CD4-positive, alpha-beta T cell treated with Interleukin-21 for 1 hour (primary cell): ENCODE measurements at places on chromosomes 4 and X.

- no peak for DNase-seq
Observed at GRCh38 chr4:153191795-153192363, 12.4 kb upstream of the TRIM2 start.

DNA sequence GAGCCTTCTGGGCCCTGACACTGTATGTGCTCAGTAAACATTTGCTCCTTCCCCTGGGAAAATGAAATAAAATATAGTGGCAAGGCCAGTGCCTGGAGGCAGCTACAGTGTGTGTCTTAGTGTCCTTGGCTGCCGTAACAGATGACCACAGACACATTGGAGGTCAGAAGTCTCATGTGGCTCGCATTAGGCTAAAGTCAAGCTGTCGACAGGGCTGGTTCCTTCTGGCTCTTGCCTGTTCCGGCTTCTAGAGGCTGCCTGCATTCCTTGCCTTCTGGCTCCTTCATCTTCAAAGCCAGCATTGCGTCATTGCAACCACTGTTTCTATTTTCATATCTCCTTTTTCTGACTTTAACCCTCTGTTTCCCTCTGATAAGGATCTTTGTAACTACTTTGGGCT is 83.6 kb upstream of the STX18 start:
- DNase-seq = no peak

DNA sequence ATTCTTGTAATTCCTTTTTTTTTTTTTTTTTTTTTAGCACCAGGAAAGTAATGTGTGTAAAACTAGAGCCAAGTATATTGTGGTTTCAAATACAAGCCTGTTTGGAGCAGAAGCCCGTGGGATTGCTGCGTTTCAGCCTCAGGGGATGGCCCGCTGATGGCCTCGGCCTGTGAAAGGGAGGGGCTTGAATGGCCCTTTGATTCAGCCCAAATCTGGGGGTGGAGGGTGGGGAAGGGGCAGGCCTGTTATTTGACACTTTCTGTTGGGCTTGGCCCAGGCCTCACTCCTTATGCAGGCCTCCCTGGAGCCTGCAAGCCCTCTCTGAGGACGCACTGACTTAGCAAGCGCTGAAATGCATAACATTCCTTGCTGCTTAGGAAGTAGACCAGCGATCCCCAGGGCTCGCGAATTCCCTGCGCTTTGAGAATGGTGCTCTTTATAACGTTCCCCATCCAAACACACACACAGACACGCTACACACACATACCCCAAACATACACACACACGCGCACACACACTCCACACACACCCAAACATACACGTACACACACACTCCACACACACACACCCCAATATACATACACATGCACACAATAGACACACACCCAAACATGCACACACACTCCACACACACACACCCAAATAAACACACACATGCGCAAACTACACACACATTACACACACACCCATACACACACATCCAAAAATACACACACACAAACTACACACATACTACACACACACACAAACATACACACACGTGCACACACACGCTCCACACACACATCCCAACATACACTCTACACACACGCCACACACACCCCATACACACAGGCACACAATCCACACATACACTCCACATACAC is 29.6 kb downstream of the TLR10 start:
- no peak for DNase-seq

DNA sequence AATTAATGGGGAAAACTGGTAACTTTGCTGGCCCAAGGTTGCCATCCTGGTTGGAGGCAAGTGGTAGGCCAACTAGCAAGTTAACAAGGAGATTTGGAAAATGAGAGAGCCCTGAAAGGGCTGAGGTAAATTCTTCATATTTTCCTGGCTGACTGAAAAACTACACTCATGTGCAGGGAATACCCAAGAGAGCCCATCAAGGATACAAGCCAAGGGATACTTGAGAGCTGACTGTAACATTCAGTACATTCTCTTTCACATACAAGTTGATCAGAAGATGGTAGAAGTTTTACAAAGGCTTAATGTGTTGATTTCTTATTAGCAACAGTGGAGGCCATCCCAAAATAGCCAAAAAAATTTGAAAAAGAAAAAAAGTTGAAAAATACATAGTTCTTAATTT is 33.3 kb downstream of the IL2 start:
- DNase-seq = no peak

DNA sequence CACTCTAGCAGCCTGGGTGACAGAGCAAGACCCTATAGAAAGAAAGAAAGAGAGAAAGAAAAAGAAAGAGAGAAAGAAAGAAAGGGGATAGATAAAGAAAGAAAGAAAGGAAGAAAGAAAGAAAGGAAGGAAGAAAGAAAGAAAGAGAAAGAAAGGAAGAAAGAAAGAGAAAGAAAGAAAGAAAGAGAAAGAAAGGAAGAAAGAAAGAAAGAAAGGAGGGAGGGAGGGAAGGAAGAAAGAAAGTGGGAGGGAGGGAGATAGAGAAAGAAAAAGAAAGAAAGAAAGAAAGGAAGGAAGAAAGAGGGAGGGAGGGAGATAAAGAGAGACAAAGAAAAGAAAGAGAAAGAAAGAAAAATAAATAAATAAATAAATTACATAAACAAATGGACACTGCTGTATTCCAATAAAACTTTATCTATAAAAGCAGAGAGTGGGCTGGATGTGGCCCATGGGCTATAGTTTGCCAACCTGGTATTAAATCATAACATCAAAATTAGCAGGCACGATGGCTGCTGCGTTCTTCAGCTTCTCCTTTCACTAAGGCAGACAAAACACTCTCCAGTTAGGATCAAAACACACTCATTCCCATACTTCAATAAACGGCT is 165.0 kb downstream of the ZNF674 start:
- DNase-seq = no peak

DNA sequence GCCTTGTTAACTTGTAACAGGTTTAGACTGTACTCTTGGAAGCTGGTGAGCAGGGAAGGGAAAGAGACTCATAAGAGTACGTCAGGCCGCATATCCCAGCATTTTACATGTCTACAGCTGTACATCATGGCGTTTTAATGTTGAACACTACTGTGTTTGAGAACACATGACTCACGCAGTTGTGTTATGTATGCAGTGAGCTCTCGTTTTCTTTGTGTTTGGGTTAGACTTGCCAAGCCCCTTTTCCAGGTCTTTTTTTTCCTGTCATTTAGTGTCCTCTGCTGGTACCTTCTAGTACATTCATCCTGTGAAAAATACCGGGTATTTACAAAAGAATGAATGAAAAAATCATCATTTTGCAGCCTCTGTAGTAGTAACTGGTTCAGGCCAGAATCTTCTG is 35.3 kb downstream of the SMS start:
- DNase-seq = no peak

- peak; percentile 93 for DNase-seq
Observed at GRCh38 chr4:6782147-6782845, at the start of gene KIAA0232. KIAA0232 (plus strand) TSS chr4:6782727; CDS start chr4:6824454, 41,727 bp downstream.

DNA sequence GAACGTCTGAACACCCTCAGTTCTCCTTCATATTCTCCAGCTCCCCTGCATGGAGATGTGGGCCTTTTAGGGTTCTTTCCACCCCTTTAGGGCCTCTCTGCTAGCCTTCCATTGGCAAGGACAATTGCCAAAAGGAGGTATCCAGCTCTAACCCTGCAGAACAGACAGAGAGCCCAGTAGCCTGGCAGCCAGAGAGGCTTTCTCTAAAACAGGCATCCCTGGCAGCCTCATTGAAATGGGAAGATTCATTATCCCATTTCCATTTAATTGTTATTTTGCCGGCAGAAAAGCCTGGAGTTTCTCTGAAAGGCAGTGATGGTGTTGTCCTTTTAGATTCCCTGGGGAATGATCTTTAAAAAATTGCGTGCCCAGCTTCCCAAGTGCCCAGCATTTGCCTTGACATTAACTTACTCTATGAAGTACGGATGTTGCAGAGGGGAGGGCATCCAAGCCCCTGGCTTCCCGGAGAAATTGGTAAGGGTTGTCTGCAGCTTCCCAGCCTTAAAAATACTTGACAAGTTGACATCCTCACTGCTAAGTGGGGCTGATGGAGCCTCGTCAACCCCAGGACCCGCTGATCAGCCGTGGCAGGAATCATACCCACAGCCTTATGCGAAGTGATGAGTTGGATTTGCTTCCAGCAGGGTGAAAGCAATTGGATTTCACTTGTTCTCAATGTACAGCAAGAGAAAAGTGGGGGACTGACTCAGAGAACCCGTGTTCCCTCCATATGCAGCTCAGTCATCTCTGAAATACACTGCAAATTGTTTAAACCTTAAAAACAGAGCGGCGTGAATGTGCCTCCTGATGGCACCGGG is 244.1 kb downstream of the CRLF2 start:
- DNase-seq = no peak
